Fibroblast of mammary gland (primary cell): ENCODE measurements at places on chromosomes 12 and 14.

DNA sequence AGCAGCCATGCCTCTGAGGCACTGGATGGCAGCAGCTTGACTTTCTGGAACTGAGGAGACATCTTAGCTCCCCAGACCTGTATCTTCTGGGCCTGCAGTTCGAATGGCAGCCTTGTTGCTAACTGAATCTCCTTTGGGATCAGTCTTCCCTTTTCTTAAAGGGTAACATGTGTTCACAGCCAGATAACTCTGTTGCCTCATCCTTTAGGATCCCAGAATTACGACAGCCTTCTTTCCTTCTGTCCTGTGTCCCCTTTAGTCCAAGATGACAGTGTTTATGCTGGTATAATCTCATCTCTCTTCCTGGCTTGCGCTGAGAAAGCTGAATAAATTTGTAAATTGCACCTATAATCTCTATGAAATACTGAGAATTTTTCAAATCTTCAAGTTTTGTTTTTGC is 9.1 kb upstream of the ERC1 start:
- peak; percentile 7 for DNase-seq

DNA sequence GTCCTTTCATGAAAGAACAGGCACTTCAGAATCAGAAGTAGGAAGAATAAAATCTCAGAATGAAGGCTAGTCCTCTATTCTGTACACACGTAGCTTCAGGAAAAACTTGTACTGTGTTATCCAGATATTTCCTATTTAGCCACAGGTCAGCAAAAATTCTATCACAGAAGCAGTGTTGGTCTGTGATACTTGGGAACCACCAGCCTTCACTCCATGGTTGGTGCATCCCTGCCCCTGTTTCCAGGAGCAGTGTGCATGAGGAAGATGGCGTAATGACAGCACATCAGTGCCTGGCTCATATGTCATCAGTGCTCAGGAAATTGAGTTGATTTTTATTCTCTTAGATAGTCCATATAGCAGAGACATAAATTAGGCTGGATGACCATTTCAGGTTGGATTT is 87.7 kb downstream of the SAMD4A start:
- no peak for DNase-seq

GRCh38 chr12:85562765-85563164 is 273.4 kb downstream of the RASSF9 start:
- no peak for DNase-seq

DNA sequence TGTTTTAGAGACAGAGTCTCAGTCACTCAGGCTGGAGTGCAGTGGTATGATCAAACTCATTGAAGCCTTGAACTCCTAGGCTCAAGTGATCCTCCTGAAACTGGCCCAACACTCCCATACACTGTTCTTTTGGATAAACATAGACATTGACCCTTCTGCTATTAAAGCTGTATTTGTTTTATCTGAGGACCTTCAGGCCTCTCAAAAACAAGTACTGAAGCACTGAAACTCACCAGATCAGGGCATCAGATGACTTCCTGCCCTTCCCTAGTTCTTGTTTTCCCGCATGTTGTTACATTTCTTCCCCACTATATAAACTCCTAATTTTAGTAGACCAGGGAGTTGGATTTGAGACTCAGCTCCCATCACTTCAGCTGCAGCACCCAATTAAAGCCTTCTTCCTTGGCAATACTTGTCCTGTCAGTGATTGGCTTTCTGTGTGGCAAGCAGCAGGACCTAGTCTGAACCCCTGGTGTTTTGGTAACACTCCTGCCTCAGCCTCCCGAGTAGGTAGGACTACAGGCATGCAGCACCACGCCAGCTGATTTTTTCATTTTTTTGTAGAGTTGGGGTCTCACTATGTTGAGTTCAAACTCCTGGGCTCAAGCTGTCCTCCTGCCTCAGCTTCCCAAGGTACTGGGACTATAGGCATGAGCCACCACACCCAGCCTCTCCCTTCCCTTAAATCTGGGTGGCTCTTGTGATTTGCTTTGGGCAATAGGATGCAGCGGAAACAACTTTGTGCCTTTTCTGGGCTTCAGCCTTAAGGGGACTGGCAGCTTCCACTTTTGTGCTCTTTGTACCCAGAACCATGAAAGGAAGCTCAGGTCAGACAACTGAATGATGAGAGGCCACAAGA is 12.5 kb upstream of the IFT81 start:
- no peak for DNase-seq
